ENCODE measurements at places on chromosomes 2 and 18.

GRCh38 chr18:24659827-24660720 is 199.6 kb downstream of the HRH4 start:
- no peak for DNase-seq

GRCh38 chr2:74919827-74920226 is 38.6 kb upstream of the POLE4 start:
- DNase-seq: peak; percentile 68

DNA sequence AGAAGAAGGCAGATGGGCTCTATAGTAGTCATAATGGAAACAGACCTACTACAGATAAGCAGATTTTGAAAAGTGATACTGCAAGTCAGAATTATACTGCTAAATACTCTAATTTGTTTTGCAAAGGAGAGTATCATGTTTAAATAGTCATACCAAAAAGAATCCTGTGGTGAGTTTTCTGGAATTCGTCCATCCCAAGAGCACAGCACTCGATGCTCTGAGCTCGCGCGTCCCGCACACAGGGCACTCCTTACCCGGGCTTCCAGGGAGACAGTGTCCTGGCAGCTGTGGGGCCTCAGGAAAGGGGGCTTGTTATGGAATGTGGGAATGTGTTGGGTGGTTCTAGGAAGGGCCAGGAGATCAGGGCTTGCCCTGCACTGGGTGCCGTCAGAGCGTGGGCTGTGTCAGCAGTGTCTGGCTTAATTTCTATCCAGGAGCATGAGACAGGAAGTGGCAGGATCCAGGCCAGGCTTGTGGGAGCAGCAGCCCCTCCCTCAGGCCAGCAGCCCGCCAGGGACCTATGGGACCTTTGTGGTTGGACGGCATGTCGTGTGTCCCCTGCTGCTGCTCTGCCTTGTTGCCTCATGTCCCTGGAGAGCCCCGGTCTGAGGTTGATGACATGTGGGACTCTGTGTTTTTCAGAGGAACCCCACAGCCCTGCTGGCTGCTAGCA is 193.2 kb upstream of the TPO start:
- DNase-seq: no peak

DNA sequence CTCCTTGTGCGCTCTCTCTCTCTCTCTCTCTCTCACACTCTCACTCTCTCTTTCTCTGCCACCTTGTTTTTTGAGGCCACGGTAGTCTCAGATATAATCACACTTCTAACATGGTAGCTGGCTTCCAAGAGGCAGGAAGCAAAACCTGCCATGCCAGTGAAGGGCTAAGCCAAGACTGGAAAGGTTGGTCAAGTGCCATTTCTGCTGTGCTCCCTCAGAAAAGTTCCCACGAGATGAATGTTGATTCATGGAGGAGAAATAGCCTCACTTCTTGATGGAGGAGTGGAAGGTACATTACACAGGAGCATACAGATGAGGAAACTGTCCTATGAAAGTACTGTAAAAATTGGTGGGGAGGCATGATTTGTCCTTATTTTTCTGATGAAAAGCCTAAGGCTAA is 237.9 kb downstream of the XIRP2 start:
- DNase-seq: no peak

DNA sequence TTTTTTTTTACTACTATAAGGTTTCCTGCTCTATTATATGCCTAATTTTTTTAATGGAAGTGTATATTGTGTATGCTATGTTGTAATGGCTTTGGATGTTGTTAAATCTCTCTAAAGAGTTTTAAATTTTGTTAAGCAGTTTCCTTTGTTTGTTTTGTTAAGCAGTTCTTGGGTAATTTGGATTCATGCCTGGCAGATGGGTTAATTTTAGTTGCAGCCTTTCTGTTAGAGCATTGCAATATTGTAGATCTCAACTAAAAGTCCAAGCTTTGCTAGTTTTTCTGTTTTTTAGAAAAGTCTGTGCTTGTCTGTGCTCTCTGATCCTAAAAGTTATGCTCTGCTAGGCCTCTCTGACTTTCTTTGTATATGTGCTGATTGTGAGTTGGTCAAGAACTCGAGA is 1229.0 kb upstream of the NRXN1 start:
- no peak for DNase-seq

DNA sequence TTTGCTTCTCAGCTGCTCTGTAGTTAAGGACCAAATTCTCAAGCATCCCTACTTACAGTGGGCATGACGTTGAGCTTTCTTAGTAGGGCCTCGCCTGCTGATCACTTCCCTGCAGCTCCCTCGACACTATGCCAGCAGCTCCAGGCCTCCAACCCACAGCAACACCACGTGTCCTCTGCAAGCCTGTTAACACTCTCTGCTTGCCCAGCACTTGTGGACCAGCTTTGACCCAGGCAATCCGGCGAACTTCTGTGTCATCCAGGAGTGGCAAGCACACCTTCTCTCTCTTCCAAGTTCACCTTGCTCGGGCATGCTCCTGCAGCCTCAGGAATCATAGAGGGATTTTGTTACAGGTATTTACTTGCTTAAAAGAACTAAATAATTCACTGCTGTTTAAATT is 138.6 kb upstream of the FHL2 start:
- DNase-seq: no peak

DNA sequence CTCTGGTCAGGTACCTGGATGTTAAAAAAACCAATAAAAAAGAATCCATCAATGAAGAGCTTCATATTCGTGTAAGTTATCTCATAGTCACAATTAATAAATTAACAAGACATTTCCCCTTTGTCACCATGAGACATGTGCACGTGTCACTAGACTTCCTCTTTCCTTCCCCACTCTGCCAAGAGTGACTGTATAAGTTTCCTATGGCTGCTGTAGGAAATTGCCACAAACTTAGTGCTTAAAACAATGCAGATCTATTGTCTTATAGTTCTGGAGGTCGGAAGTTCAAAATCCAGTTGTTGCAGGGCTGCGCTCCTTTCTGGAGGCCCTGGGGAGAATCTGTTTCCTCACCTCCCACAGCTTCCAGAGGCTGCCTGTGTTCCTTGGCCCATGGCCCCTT is 35.8 kb downstream of the SLC9A4 start:
- DNase-seq: no peak

DNA sequence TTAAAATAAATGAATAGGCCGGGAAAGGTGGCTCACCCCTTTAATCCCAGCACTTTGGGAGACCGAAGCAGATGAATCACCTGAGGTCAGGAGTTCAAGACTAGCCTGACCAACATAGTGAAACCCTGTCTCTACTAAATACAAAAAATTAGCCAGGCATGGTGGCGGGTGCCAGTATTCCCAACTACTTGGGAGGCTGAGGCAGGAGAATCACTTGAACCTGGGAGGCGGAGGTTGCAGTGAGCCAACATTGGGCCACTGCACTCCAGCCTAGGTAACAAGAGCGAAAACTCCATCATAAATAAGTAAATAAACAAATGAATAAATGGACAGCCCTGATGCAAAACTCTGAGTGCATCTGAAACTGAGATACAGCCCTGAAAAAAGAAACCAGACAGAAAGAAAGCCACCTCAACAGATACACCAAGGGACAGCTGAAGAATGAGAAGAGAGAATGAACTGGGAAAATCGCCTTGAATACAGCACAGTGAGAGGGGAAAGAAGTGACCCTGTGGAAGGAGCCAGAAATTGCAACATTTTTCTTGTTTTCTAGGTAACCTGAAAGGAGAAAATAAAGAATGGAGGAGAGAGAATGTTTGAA is 64.4 kb downstream of the TRABD2A start:
- no peak for DNase-seq

Data from stimulated activated CD4-positive, alpha-beta T cell treated with anti-CD3 and anti-CD28 coated beads, Interleukin-1b, Interleukin-23, amount 100 ng/mL, for 48 hours (primary cell).